Myocyte (in vitro differentiated cells): ENCODE measurements at places on chromosomes 16 and 17.

GRCh38 chr17:6786618-6787017 is 10.6 kb downstream of the FBXO39 start:
- peak; percentile 28 for DNase-seq

GRCh38 chr17:45801421-45801820 is 17.3 kb downstream of the CRHR1 start:
- no peak for DNase-seq

- no peak for DNase-seq
These were observed 14.7 kb downstream of the DBNDD1 start for GRCh38 chr16:90004577-90004976.

DNA sequence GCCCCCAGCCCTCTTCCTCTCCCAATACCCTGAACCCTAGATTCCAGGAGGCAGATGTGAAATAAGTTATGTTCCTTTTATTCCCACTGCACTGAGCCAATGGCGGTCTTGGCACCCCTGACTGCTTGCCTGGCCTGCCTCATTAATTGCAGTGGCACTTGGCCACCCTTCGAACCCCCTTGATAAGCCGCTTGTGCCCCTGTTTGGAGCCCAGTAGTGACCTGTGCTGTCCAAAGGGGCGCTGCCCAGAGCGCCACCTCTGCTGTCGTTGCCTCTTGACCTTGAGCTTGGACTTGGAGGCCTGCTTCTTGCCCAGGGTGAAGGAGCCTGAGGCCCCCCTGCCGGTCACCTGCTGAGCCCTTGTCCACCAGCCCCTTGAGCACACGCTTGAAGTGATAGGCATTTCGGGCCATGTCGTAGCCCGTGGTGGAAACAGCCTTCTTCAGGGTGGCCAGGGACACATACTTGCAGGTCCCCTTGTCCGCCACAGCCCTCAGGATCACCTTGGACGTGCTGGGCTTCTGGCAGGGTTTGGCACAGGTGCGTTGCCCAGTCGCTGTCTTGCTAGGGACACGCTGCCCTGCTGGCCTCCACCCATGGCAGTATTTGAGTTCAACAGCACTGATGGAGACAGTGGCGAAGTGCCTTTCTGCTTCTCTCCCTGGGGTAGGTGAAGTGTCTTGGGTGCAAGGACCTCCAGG is 5.7 kb downstream of the SGCA start:
- no peak for DNase-seq

- DNase-seq: no peak
These were observed 9.5 kb downstream of the MYCBPAP start for GRCh38 chr17:50517504-50518383.

DNA sequence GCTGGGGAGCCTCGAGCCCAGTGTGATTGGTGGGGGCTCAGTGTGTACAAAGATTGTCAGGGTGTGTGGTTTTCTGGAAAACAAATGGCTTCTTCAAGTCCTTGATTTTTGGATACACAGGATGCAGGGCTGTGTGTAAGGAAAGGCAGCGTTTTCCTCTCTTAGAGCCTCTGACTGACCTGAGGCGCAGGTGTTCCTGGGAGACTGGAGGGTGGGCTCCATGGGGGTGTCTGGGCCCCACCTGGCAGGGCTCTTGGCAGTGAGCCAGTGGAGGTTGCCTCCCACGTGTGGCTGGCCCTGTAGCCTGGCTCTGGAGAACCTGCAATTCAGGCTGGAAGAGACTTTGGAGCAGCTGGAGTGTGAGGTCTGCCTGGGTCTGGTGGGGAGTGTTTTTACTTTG is 5.0 kb downstream of the FOXK2 start:
- DNase-seq: no peak

DNA sequence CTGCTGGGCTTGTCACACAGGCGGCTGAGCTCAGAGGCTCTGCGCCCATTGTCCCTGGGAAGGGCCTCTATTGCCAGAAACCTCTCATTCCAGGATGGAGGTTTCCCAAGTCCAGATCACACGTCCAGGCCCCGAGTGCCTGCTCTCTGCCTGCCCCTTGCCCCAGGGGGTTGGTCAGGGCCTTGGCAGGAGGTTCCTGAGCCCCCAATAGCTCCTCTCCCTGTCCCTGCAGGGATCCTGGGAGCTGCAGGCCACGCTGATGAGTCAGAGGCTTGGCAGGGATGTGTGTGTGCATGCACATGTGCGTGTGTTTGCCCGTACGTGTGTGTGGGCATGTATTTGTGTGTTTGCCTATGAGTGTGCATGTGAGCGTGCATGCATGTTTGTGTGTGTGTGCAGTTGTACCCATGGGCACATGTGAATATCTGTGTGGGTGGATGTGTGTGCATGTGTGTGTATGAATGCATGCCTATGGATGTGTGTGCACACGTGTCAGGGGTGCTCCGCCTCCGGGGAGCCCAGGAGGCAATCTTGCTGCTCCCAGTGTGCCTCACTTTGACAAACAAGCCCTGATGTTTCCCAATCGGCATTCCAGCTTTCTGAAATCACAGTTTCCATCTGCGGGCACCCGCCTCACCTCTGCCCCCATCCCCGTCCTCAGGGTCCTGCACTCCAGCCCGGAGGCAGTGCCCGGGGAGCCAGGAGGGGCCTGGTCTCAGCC is 98.4 kb upstream of the GSE1 start:
- peak; percentile 76 for DNase-seq

- DNase-seq: no peak
These were observed 1.2 kb upstream of the TMEM88 start for GRCh38 chr17:7853691-7854038.

GRCh38 chr17:4235372-4236279 is 28.2 kb downstream of the ANKFY1 start:
- DNase-seq: no peak

DNA sequence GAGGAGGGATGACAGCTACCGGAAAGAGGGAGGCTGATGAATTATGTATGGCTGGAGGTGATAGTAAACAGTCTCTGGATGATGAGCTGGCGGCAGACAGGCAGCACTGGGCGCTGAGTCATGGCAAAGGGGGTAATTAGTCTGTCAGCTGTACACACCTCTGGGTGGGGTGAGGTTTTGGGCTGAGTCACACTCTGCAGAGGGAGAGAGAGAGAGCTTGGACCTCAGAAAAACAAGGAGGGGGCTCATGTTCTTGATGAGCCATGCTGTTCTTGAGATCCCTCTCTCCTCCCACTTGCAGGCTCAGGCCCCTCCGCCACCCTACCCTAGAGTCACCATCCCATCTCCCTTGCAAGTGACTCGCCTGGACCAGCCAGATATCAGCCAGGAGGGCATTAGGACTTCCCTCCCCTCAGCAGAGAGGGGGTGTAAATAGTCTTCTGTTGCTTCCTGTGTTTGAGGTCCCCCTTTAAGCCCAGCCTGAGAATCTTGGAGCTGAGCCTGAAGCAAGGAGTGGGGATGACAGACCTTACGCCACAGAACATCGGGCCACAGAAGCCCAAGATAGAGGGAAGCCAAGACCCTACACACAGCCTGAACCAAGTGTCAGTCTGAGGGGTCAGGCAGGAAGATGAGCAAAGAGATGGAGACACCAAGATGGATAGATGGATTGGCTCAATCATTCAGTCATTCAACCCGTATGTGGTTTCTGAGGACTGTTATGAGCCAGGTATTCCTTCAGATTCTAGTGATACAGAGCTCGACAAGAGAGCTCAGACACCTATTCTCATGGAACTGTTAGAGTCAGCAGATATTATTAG is 383.2 kb upstream of the CCL2 start:
- no peak for DNase-seq

GRCh38 chr17:7673239-7673638 is 14.1 kb downstream of the TP53 start:
- no peak for DNase-seq

DNA sequence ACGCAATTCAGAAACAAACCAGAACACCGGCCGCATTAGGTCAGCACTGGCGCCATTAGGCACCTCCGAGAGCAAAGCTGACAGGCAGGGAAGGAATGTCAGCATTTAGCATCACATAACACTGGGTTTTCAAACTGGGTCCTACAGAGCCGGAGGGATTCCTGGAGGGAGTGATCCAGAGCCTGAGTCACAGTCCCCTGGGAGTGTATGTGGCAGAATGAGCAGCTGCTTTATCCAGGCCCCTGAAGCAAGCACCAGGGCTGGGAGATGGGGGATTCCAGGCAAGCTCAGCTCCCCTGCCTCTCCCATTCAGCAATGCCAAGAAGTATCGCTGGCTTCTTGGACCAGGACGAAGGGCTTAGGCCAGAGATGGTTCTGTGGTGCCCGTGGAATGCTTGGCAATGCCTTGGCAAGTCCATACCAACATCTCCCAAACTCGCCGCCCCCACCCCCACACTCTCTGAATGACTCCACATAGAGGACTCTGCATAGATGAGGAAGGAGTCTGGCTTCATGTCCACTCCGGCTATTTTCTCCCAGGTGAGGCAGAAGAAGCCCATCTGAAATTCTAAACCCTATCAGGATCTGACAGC is 20.4 kb downstream of the GAS7 start:
- DNase-seq: peak; percentile 16

GRCh38 chr17:69551212-69552010 is 136.9 kb downstream of the MAP2K6 start:
- DNase-seq: no peak

- DNase-seq: no peak
These were observed 80.2 kb downstream of the CACNG1 start for GRCh38 chr17:67124450-67125148.

DNA sequence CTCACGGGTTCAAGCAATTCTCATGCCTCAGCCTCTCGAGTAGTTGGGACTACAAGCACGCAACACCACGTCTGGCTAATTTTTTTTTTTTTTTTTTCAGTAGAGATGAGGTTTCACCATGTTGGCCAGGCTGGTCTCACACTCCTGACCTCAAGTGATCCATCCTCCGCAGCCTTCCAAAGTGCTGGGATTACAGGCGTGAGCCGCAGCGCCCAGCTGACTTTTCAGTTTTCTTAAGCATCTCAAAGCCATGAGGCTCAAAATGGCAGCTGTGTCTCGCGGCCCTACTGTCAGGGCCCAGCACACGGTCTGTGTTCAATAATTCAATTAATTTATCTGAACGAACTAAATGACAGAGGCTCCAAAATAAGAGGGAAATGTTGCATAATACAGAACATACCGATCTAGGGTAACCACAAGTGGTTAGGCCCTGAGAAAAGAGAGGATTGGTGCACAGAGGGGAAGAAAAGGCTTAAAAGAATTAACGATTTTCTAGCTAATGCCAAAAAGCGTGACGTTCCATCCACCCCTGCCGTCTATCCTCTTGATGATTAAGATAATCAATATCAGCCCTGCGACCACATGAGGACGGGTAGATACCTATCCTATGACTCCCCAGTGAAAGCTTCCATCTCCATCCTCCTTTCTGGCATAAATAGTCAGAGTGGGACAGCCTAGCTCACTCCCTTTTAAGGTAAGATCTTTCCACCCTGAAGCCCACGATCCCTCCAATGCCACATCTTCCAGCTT is 136.9 kb downstream of the SLC39A11 start:
- no peak for DNase-seq

GRCh38 chr17:66373944-66374817 is 71.8 kb downstream of the PRKCA start:
- DNase-seq: no peak

DNA sequence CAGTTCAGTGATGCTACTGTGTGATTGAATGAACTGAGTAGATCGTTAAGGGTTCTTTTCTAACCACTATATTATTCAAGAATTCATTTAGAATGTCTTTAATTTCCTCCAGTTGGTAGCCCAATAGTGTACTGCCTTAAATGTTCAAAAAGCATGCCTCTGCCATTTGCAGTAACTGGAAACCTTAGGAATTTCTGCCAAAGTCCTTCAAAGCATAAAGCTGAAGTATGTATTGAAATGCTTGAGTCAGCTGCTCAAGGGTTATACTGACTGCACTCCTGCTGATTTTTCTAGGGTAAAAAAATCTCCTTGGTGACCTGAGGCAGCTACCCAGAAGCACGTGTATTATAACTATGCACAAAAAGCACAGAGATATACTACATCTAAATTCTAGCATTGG is 56.5 kb downstream of the SNTB2 start:
- DNase-seq: peak; percentile 34

- no peak for DNase-seq
These were observed 36.0 kb downstream of the TMEM235 start for GRCh38 chr17:78267253-78268073.

DNA sequence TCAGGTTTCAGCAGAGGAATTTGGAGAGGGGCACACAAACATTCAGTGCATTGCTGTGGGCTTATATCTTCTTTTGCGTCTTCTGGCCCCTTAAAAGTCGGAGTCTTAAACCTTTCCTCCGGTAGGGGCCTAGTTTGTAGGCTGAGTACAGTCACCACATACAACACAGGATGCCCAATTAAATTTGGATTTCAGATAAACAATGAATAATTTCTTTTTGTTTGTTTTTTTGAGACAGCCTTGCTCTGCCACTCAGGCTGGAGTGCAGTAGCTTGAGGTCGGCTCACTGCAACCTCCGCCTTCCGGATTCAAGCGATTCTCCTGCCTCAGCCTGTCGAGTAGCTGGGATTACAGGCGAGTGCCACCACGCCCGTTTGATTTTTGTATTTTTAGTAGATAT is 26.7 kb upstream of the ADORA2B start:
- DNase-seq: no peak

DNA sequence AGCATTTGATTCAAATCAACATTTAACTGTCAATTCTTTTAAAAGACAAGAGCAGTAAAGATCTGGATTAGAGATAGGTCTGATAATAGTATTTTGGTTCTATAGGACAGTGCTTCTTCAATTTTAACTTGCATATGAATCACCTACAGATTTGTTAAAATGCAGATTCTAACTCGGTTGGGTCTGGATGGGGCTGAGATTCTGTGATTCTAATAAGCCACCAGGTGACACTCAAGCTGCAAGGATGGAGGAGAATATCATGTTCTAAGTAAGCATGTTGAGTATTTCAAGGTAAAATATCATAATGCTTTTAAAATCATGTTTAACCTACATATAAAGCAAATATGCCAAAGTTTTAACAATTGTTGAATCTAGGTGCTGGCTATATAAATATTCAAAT is 15.8 kb downstream of the TSPOAP1 start:
- DNase-seq: no peak

DNA sequence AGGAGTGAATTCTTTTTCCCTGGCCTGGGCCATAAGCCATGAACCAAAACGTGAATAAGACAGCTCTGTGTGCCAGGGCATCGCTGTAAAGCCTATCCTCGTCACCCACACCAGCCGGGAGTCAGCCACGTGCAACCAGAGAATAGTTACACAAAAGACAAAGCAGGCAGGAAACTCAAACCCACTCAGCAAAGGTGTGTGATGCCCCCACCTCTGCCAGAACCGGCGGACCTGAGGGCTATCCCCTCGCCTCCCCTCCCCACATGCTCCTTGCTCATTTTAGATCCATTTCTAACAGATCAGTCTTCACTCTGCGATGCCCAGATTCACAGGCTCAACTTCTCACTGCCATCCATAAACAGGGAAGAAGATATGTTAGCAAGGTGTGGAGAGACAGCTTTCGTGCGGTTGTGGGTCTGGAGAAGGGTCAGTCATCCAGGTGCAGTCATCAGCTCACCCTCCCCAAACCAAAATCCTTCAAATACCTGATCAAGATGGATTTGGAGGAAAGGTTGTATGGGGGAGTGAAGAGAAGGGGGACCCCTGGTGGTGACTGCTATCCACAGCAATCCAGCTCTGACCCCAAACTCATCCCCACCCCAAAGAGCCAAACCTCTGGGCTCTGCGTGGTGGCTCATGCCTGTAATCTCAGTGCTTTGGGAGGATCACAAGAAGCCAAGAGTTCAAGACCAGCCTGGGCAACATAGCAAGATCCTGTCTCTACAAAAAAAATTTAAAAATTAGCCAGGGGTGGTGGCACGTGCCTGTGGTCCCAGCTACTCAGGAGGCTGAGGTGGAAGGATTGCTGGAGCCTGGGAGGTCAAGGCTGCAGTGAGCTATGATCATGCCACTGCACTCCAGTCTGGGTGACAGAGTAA is 219.2 kb downstream of the C16orf78 start:
- DNase-seq: no peak
